Frontal cortex (tissue), 4 donors: ENCODE measurements at places on chromosomes 6 and 20. TPM values are rescaled to one million over a fixed set of nuclear protein-coding genes. Genes with fewer than 3 reads are reported as not detected.

DNA sequence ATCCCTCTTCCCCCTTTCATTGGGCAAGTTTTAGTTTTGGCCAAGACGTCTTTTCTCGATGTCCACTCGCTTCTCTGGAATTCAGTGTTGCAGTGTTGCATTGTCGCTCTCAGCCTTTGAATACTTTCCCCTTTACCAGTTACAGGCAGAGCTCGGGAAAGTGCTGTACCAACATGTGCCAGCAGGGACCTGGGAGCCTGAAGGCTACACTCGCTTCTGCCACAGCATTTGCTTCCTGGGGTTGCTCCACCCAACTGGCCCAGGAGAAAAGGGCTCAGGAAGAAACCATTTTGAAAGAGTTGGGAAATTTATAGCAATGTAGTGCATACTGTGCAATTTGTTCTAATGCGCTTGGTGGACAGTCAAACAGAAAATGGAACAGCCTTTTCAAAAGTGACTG, 78.6 kb downstream of the LINC00237 start:
- DNase-seq: no peak

DNA sequence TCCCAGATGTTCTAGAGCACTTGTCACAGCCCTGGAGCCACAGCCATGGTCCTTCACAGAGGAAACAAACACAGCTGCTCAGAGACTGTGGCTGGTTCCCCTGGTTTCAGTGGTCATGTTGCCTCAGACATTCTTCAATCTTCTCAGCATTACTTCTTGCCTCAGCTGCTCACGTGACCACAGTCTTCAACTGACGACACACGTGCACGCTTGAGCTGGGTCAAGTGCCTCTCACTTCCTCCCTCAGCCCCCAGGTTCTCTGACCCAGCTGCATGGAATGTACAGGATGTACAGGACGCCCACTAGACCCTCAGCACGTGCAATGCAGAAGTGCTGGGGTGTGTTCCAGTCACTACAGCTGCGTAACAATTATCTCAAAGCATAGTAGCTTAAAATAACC, 159.8 kb upstream of the GGTLC1 start:
- no peak for DNase-seq

GRCh38 chr20:23146181-23146580, 60.1 kb upstream of the CD93 start:
- DNase-seq: no peak

- no peak for DNase-seq
These were observed 12.1 kb upstream of the C20orf203 start for GRCh38 chr20:32685541-32686529.

DNA sequence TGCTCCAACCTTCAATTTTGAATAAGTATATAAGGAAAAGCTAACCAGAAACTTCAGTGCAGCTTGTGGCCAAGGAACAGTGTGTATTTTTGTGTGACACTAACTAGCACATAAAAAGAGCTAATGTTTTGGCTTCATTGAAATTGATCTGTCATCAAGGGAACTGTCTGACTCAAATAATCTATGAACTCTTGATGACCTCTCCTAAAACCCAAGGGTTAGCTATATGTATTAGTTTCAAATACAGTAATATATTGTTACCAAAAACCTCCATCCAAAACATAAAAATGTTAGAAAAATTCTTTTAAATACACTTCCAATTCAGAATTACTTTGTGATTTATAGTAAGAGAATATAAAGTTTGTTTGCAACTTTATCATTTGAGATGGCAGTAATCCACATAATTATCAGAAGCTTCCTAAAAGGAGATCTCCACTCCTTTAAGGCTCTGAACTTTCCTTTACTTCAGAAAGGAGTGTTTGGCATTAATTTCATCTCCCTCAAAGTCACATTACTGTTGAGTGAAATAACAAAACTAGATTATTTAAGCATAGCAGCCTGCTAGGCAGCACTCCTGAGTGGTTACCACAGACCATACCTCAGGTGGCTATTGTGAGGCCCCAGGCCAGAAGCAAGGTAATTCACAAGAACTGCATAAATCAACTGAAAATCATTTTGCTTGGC, 46.3 kb upstream of the HSF2 start:
- no peak for DNase-seq

DNA sequence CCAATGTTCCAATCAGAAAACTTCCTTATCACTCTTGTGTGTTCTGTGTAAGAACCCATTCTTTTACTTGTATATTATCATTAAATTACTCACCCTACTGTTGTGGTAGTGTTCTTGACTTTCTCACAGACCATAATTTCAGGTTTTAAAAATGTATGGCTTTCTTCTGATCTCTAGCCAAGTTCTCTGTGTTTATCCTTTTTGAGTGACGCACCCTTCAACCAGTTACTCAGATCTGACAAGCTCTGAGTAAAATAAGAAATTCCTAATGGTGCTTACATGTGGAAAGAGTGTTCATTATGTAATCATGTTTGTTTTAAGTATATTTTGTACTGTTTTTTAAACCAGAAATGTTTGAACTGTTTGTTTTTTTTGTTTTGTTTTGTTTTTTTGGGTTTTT, 11.0 kb downstream of the TBPL1 start:
- DNase-seq: no peak

DNA sequence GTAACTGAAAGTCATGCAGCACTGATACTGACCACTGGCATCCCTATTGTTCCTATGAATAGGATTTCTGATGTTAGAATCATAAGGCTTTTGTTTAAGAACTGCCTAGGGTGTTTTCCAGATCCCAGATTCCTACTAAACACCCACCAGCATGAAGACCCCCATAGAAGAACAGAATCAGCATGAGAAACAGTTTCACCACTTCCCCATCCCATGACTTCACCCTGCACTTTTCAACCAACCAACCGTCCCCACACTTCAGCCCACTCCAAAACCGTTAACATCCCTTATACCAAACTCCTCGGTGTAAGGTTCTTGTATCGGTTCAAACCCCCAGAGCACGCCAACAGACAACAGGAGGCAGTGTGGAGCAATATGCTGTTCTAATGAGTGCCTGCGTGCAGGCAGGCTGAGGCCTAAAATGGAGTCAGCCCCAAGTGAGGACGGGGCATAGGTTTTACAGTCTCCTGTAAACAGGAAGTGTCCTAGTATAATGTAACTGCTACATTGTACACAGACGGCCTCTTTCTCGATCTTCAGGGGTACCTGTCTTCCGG, 11.4 kb upstream of the SSTR4 start:
- no peak for DNase-seq

DNA sequence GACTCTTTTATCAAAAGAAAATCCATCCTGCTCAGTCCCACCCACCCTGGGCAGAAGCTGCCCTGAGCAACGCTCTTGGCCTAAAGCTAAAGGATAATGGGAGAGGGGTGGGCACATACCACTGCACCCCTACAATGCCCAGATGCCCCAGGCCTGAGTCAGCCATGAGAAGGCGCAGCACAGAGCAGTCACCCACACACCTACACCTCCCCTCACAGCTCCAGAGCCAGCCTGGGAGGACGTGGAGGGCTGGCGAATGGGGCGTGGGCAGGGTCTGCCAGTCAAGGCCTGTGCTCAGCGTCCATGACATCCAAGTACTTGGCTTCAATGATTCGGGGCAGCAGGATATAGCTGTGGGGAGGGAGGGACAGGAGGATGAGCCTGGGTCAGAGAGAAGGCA, 11.5 kb downstream of the SLC4A11 start:
- DNase-seq: no peak

- no peak for DNase-seq
These were observed 134.8 kb upstream of the OGFRL1 start for GRCh38 chr6:71153755-71154325.

- DNase-seq: no peak
These were observed 264.3 kb upstream of the RIMS1 start for GRCh38 chr6:71621918-71622519.

GRCh38 chr6:108417027-108417426, 122.2 kb downstream of the AFG1L start:
- DNase-seq: no peak

DNA sequence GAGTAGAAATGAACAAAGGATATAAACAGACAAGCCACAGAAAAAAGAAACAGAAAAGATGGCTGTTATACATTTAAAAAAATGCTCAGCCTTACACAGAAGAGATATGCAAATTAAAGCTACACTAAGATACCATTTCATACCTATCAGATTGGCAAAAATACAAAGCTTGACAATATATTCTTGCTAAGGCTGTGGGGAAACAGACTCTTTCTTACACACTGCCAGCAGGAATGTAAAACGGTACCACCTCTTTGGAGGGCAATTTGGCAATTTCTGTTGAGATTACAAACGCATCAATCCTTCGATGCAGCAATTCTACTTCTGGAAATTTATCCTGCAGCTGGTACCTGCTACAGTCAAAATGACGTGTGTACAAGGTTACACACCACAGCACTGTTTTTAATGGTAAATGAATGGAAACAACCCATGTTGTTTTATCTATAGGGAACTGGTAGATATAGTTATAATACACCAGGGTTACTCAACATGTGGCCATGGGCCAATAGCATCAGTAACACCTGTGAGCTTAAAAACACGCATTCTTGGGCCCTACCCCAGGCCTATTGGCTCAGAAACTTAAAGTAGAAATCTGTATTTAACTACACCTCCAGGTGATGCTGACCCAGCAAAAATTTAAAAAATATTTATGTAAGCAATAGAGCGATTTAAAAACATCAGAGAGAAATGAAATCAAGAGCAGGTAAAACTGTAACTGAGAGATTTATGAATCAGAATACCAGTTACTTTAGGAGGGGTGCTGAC, 53.3 kb downstream of the TRAM2 start:
- DNase-seq: no peak

CENPB gene
- total RNA-seq: 58.3 TPM

PXT1 gene
- total RNA-seq: not detected

MROH8 gene
- 5.3 TPM for total RNA-seq
